ENCODE measurements at places on chromosomes 3 and 15.
A peak's percentile ranks its signal among the peaks of the same experiment; 100 is the strongest.

GRCh38 chr3:21377071-21377769 lies 373.8 kb downstream of the ZNF385D start:
- no peak for DNase-seq

DNA sequence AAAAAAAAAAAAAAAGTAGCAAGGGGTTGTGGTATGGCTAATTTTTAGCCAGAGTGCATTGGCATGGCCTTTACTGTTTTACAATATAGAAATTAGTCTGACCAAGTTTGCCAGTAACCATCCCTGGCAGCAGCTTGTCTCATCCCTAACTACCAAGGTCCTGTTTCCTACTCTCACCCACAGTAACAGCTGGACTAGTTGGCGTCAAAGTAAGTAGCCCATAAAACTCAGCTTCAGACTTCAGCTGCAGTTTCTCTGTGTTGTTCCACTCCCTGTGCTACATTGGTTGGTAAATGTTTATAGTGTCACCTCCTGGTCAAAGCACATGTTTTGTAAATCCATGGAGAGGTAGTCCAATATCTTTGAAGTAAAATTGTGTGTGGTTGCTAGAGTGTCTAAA lies 691.3 kb downstream of the ZPLD1 start:
- DNase-seq = no peak

GRCh38 chr15:98896802-98897732 lies 110.5 kb downstream of the PGPEP1L start:
- no peak for DNase-seq

GRCh38 chr15:62240121-62241096 lies 75.3 kb upstream of the C2CD4B start:
- no peak for DNase-seq

DNA sequence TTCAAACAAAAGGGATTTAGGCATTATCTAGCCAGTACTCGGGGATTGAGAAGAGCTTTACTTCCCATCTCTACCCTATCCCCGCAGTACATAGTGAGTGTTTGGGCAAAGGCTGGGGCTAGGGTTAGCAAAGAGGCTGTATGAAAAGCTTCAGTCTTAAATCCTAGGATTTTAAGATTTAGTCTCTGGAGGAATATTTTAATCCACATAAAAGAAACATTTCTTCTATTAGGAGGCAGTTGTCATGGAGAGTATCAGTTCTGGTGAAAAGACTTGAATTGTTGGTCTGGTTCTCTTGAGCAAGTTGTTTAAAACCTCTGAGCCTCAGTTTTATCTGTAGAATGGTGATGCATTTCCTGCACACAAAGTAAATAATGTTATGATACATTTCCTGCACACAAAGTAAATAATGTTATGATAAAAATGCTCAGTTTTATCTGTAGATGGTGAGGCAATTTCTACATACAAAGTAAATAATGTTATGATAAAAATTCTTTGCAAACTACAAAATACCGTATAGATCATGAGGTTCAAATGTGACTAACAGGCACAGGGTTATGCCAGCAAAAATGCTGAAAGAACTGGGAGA lies 53.9 kb upstream of the ZBED2 start:
- DNase-seq = no peak

- DNase-seq = no peak
Measured at GRCh38 chr15:55768670-55769185, 25.8 kb upstream of the PRTG start.

DNA sequence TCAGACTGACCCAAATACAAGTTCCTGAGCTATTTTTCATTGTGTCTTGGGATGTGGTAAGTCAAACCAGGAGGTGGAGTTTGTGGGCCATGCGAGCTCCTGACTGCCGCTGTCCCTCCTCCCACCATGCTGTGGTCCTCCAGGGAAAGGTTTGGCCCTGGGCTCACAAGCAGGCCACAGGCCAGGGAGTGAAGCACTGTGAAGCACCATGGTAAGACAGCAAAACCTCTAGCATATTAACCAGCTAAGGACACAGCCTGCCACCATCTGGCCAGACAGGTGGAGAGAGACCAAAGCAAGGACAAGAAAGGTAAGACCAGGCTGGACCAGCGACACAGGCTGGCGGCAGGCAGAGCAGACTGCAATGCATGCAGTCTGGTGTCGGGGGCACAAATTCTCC lies 15.3 kb downstream of the RAB43 start:
- no peak for DNase-seq

GRCh38 chr3:112888381-112889085 lies 41.9 kb upstream of the CD200R1L start:
- DNase-seq = no peak

DNA sequence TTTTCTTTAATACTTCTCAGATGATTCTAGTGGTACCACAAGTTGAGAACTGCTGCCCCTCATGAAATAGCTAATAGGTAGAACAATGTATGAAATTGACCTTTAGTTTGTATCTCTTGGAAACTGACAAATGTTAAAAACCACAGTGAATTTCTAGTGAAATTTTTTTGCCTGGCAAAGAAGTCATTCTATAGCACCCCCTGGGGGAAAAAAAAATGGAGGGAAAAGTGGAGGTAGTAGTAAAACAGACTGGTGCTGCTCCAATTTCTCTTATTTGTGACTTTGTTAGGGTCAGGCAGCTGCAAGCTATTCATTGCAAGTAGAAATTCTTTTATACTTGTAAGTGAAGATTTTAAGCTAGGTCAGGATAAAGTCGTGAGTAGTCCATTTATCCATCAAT lies 605.0 kb downstream of the NLGN1 start:
- no peak for DNase-seq

DNA sequence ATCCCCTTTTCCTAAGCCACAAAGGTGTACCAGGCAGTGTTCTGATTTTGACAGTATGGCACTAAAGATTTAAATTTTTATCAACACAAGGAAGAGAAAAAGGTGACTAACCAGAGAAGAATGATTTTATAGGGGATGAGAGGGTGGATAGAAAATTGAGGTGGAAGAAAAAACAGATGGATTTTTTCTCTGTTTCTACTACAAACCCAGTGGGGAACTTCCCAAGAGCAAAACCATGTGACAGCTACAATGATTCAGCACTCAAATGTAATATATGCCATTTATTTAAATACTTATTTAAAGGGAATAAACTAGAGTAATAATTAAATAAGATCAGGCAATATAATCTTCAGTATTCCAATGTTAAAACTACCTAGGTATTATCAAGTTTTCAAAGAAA lies 11.1 kb downstream of the DCUN1D1 start:
- no peak for DNase-seq

- DNase-seq = no peak
Measured at GRCh38 chr15:73915082-73915481, 11.2 kb upstream of the LOXL1 start.

DNA sequence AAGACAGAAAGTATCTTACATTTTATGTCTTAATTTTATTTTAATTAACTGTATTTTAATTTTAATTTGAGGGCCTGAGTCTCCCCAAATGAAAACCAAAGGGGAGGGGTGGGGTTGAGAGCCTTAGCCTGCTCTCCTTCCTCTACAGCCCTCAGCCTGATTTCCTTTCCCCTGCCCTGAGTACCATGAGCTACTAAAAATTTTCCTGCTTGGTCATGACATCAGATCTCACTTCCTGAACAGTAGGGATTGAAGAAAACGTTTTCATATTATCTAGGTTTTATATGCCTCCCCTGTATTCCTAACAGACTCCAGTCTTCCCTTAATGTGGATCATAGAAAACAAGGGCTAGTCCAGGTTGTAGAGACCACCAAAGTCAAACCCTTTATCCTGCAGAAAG lies 133.9 kb downstream of the MYLK start:
- DNase-seq = no peak

- peak; percentile 65 for DNase-seq
Measured at GRCh38 chr3:58532794-58533220, 4.2 kb downstream of the ACOX2 start.

- DNase-seq = no peak
Measured at GRCh38 chr3:16221990-16222389, 42.8 kb downstream of the DPH3 start.

DNA sequence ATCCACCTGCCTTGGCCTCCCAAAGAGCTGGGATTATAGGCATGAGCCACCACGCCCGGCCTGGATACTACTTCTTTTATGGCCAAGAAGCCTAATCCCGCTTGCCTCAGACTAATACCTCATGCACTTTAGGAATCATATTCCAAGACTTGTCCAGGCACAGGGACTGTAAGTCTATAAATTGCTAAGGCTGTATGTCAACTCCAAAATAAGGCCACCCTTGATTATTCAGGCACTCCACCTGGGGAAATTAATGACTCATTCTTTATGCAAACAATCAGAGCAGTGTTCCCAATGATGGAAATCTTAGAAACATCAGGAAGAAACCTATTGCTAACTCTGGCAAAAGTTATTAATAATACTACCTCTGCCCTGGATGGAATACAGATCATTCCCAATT lies 98.4 kb downstream of the ERC2 start:
- no peak for DNase-seq

DNA sequence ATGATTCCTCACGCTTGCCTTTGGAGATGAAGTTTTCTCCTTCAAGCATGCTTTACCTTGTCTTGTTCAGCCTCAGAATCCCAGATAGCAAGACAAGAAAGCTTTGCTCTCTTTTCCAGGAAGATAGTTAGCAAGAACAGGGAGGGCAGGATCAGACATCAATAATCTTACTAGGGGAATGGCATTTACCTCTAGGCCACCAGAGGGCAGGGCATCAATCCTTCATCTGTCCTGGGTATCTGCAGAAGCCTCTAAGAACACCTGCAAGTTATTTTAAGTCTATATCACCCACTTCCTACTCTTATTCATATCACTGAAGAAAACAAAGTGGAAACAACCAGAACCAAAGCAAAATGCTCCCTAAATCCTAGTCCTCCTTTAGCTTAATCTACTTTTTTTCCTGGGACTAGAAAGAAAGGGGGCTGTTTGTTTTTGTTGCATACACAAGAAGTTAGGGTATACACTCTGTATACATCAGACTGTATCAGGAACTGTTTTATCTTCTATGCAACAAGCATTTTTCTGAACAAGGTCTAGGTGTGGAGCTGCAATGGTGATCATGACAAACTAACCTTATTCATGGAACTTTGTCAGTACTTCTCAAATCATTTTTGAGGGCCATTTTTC lies 862.5 kb downstream of the CADM2 start:
- no peak for DNase-seq
